ENCODE measurements at places on chromosomes 13 and 19. TPM values are rescaled to one million over a fixed set of nuclear protein-coding genes. Genes with fewer than 3 reads are reported as not detected.

The STX10 gene
- 15.3 TPM for polyA plus RNA-seq

The PEG3 gene
- 303 TPM for polyA plus RNA-seq

The ZNF491 gene
- polyA plus RNA-seq: 2.9 TPM

The PRR22 gene
- polyA plus RNA-seq: not detected

The SIGLECL1 gene
- polyA plus RNA-seq: not detected

The C5AR1 gene
- polyA plus RNA-seq: 3.5 TPM

The ZNF283 gene
- 3.2 TPM for polyA plus RNA-seq

The NLRP5 gene
- polyA plus RNA-seq: 2.7 TPM

The TPTE2 gene
- not detected for polyA plus RNA-seq

The KIR2DL3 gene
- polyA plus RNA-seq: 0.45 TPM

The DHDH gene
- polyA plus RNA-seq: not detected

The LGALS4 gene
- polyA plus RNA-seq: 1.4 TPM

The ADAMTSL5 gene
- 4.9 TPM for polyA plus RNA-seq

The TINCR gene
- 0.18 TPM for polyA plus RNA-seq

The CD37 gene
- 21.5 TPM for polyA plus RNA-seq

The GRIN2D gene
- 0.12 TPM for polyA plus RNA-seq

The OR10H1 gene
- polyA plus RNA-seq: not detected

The CDC42EP5 gene
- 0.55 TPM for polyA plus RNA-seq

The CEACAM19 gene
- polyA plus RNA-seq: 5.1 TPM

The SYNE4 gene
- polyA plus RNA-seq: 0.37 TPM

The C19orf33 gene
- polyA plus RNA-seq: 7.9 TPM

The ZNF813 gene
- polyA plus RNA-seq: 2.1 TPM

The MBD3L3 gene
- not detected for polyA plus RNA-seq

The ZNF208 gene
- 1.3 TPM for polyA plus RNA-seq

The KIR3DL1 gene
- polyA plus RNA-seq: not detected

The RXFP2 gene
- polyA plus RNA-seq: 0.63 TPM

The ZNF880 gene
- polyA plus RNA-seq: 16.2 TPM

The ELANE gene
- polyA plus RNA-seq: not detected

The MPHOSPH8 gene
- polyA plus RNA-seq: 58.4 TPM

The SLC10A2 gene
- polyA plus RNA-seq: not detected

The KLK12 gene
- not detected for polyA plus RNA-seq

The FBXO17 gene
- polyA plus RNA-seq: 35.5 TPM

The THAP8 gene
- 1.9 TPM for polyA plus RNA-seq

The C19orf73 gene
- polyA plus RNA-seq: 0.42 TPM

The NECTIN2 gene
- 76.3 TPM for polyA plus RNA-seq

The KLK14 gene
- polyA plus RNA-seq: 0.10 TPM

The C2CD4C gene
- not detected for polyA plus RNA-seq

The SPINT2 gene
- polyA plus RNA-seq: 71.5 TPM

The ATP7B gene
- 3.2 TPM for polyA plus RNA-seq

The TTC9B gene
- not detected for polyA plus RNA-seq

The SLC25A41 gene
- polyA plus RNA-seq: not detected

The DUXA gene
- polyA plus RNA-seq: not detected
